ENCODE measurements at places on chromosomes 11 and 22.

GRCh38 chr11:61635304-61635703, 44.9 kb upstream of the DAGLA start:
- DNase-seq: no peak

DNA sequence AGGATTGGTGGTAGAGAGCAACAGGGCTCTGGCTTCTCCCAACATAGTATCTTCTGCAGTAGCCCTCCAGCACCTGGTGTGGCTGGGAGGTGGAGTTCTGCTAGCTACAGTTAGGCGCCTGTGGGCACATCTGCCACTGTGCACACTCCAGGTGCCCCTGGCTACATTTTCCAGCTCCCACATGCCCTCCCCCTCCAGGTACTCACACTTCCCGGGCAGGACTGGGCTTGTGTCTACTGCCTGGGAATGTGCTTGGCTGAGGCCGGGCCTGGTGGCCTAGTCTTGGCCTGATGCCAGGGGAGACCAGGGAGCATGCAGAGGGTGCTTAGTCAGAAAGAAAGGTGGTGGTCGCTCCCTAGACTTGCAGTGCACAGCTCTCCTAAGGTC, 15.8 kb downstream of the PHLDB1 start:
- no peak for DNase-seq

GRCh38 chr11:8068605-8069221, 12.3 kb upstream of the TUB start:
- peak; percentile 33 for DNase-seq

DNA sequence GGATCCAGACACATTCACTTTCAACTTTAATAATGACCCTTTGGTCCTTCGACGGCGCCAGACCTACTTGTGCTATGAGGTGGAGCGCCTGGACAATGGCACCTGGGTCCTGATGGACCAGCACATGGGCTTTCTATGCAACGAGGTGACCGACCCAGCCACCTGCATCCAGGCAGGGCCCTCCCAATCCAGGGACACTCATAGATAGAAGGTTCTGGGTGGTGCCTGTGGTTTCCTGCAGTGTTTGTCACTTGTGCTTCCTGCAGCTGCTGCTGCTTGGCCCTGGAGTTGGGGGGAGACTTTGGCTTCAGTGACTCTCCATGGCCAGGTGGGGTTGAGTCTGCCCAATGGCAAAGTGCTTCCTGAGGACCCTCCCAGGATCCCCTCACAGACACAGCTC, 7.3 kb downstream of the APOBEC3B start:
- DNase-seq: no peak

- no peak for DNase-seq
Observed at GRCh38 chr11:17764446-17765218, 30.1 kb downstream of the KCNC1 start.

GRCh38 chr11:86810288-86810687, 9.9 kb downstream of the PRSS23 start:
- DNase-seq: no peak

- no peak for DNase-seq
Observed at GRCh38 chr11:66906061-66906733, 49.3 kb downstream of the LRFN4 start.

- no peak for DNase-seq
Observed at GRCh38 chr11:69982690-69983570, 95.2 kb upstream of the ANO1 start.

GRCh38 chr11:57982776-57983175, 40.9 kb upstream of the OR9Q1 start:
- DNase-seq: no peak

DNA sequence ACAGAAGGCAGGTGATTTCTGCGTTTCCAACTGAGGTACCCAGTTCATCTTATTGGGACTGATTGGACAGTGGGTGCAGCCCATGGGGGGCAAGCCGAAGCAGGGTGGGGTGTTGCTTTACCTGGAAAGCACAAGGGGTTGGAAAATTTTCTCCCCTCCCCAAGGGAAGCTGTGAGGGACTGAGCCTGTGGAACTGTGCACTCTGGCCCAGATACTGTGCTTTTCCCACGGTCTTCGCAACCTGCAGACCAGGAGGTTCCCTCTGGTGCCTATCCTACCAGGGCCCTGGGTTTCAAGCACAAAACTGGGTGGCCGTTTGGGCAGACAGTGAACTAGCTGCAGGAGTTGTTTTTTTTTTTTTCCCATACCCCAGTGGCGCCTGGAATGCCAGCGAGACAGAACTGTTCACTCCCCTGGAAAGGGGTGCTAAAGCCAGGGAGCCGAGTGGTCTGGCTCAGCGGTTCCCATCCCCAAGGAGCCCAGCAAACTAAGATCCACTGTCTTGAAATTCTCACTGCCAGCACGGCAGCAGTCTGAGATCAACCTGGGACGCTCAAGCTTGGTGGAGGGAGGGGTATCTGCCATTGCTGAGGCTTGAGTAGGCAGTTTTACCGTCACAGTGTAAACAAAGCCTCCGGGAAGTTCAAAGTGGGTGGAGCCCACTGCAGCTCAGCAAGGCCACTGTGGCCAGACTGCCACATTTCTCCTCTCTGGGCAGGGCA, 97.2 kb downstream of the JRKL start:
- DNase-seq: no peak

GRCh38 chr11:3126901-3127691, 38.0 kb downstream of the OSBPL5 start:
- DNase-seq: no peak

DNA sequence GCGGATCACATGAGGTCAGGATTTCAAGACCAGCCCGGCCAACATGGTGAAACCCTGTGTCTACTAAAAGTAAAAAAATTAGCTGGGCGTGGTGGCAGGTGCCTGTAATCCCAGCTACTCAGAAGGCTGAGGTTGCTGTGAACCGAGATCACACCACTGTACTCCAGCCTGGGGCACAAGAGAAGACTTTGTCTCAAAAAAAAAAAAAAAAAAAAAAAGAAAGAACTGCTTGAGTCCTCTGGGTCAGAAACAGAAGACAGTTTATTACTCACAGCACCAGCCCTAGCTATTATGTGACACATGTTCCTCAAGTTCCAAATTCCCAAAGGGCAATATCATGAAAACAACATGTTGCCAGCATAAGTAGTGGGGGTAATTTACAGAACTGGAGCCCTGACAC, 1014.1 kb upstream of the RAG2 start:
- DNase-seq: no peak

GRCh38 chr11:128852327-128853023, 14.6 kb downstream of the KCNJ1 start:
- no peak for DNase-seq

DNA sequence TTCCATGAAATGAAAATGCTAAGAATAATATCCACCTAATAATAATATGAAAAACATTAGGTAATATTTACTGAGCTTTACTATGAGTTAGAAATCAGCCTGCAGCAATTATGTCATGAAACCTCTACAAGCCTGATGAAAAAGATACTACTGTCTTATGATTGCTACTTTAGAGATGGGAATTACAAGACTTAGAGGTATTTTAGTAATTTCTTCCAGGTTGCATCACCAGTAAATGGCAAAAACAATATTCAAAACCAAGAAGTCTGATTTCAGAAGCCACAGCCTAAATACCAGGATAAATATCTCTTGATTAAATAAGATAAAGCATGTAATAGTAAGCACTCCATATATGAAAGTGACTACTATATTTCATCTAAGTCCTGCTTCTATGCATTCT, 13.8 kb downstream of the OR5B21 start:
- DNase-seq: no peak

DNA sequence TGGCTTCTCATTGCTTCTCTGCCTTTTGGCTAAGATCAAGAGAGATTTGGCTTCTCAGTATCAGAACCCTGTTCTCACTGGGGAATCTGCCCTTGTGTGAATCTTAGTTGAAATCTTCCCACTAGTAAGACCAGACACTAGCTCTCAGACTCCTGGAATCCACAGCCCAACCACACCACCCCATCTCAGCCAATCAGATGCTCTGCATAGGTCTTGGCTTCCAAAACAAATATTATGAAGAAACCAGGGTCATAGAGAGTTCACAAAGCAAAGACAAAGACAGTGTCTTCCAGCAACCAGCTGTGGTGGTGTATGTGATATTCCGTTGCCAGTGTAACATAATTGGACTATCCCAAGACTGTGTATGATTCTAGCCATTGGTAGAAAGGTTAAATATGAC, 5.4 kb downstream of the OR8B12 start:
- peak; percentile 10 for DNase-seq

DNA sequence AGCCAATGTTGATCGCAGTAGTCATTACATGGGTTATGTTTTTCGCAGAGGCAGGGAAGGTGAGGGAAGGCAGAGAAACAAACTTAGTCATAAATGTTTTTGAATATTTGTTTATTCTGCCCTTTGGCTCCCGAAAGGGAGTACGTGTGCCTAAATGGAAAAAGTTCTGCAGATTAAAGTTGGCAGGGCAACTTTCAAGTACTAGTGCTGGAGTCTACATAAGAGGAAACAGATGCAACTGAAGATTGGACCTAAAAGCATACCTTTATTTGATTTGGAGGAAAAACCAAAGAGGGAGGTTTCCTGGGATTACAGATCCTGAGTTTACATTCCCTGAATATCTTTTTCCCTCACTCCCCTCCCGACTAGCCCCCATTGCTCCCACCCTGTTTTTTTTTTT, 5.7 kb downstream of the HSD17B12 start:
- DNase-seq: no peak

- no peak for DNase-seq
Observed at GRCh38 chr11:67504005-67504949, 886 bp downstream of the PITPNM1 start.

DNA sequence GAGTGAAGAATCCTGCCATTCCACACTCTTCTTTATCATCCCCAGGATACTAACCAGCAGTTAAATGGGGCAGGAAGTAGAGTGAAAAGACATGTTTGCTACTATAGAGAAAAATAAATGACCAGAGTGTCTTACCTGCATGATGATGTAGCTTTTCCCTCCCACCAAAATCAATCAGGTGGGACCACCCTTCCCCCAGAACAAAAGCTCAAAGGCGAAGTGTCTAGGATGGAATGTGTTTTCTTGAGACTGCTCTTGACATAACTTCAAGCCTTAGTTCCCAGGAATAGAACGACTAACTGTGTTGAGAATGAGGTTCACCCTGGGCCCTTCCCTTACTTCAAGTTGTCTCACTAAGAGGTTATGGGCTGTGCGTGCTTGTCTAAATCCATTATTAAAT, 339.2 kb upstream of the CCDC90B start:
- no peak for DNase-seq

GRCh38 chr11:122656631-122657101, 1.1 kb downstream of the UBASH3B start:
- no peak for DNase-seq

- no peak for DNase-seq
Observed at GRCh38 chr11:64057890-64058289, 22.2 kb downstream of the FLRT1 start.

GRCh38 chr11:58451585-58451984, 9.5 kb upstream of the OR5B12 start:
- no peak for DNase-seq

DNA sequence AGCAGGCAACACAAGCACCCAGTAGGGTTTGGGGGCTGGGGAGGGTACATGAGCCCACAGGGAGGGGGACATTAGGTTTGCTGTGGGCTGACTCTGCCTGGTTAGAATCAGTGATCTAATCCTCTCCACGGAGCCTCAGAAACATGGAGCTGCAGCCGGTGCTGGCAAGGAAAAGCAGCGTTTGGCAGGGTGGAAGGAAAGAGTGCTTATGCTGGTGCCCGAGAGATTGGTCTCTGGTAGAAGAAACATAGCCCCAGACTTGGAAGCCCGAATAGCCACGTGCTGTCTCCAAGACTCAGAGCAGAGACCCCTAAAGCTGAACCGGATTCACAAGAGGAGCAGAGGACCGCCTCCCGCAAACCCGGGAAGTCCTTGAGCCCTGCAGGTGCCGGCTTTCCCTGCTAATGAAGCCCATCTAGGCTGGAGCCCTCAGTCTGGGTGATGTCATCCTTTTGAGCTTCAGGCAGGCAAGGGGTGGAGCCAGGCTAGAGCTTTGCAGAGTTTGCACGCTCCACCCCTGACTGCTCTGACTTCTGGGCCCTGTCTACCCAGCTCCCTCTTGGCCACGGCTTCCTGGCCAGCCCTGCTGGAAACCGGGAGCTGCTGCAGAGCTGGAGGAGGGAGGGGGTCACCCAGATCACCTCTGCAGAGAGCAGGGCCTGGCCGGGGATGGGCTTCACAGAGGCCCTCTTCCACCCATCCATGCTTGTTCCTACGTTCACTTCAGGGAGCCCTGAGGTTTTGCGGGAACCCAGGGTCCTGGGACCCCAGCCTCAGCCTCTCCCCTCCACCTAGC, 35.0 kb upstream of the JAM3 start:
- DNase-seq: peak; percentile 38

- no peak for DNase-seq
Observed at GRCh38 chr22:35148866-35149548, 83.0 kb downstream of the ISX start.

- no peak for DNase-seq
Observed at GRCh38 chr11:11476971-11477645, 124.1 kb upstream of the CSNK2A3 start.

DNA sequence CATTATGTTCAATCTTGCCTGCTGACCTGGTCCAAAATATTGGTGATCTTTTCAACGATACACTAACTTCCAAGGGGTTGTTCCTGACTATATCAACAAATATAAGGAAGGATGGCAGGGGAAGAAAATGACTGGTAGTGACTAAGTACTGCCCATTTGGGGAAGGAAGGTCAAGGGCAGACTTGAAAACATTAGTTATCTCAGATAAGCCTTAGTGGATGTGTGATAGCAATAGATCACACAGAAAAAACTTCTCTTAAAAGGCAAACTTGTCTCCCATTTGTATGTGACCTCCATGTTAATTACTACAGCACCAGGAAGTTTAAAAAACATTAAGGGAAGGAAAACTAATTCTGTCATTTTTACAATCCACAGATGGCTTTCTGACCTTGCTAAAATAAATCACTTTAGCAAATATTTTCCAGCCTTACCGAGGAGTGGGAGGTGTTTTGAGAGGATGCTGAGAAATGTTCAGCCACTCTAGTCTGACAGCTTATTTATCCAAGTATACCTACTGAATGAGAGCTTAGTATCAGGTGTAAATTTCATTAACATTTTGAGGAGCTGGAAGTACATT, 88.2 kb upstream of the DDI1 start:
- DNase-seq: no peak

DNA sequence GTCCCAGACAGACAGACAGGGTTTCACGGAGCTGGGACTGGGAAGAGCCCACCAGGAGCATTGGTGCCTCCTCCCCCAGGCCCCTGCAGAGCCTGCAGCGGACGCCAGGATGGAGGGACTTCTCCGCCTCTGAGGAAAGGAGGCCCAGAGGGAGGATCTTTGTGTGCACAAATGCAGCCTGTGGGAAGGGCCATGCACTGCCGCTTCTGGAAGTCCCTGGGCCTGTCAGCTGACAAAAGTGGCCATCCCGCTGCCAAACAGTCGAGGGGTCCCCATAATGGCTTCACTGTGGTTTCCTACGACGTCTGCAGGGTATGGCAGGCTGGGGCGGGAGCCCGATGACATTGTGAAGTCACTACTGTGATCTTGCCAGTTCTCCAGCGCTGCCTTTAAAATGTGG, 73.8 kb downstream of the TP53I11 start:
- no peak for DNase-seq

- no peak for DNase-seq
Observed at GRCh38 chr11:57071829-57072228, 83.1 kb downstream of the OR5AK2 start.

All from AG04449 (cell line).